ENCODE measurements at places on chromosomes 11 and 22.

- no peak for DNase-seq
Measured at GRCh38 chr22:42376711-42377554, 55.3 kb downstream of the NFAM1 start.

GRCh38 chr22:17921871-17922821, 102.2 kb downstream of the MICAL3 start:
- DNase-seq: no peak

DNA sequence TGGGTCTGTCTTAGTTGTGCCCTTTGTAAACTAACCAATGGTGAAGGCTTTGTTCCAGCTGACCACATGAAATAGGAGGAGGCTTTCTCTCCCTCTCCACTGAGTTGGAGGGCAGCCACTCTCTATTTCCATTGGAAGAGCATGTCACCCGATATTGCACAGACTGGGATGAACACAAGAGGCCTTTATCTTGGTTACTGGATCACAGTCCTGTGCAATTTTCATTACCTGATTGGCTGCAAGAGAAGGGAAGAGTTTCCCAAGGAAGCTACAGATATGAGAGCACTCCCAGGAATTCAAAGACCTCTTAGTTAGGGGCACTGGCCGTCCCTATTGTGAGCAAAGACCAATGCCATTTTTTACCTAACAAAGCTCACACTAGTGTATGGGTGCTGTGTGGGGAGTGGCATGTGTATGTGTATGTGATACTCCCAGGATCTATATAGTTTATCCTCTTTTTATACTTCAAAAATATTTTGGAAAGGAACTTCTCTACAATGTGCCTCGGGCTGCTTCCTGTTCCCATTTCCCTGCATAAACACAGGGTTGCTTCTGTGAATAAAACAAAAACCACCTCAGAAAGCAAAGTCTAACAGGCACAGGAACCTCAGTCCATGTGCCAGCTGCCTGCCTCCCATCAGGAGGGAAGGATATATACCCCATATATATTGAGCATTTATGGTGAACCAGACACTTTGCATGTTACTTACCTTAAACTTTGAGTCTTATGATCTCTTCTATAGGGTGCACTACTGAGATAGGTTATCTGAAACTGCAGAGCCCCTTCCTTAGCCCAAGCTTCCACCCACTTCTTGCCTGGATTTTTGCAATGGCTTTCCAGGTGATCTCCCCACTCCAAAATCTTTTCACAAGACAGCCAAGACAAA, 126.5 kb downstream of the RASSF10 start:
- no peak for DNase-seq

GRCh38 chr11:44213148-44213547, 96.8 kb downstream of the ALX4 start:
- no peak for DNase-seq

- DNase-seq: no peak
Measured at GRCh38 chr22:24429411-24430365, 2.3 kb downstream of the ADORA2A start.
